ENCODE measurements at places on chromosomes 13 and 19.

- DNase-seq = no peak
Measured at GRCh38 chr13:55783841-55784240, 1356.9 kb upstream of the PRR20A start.

DNA sequence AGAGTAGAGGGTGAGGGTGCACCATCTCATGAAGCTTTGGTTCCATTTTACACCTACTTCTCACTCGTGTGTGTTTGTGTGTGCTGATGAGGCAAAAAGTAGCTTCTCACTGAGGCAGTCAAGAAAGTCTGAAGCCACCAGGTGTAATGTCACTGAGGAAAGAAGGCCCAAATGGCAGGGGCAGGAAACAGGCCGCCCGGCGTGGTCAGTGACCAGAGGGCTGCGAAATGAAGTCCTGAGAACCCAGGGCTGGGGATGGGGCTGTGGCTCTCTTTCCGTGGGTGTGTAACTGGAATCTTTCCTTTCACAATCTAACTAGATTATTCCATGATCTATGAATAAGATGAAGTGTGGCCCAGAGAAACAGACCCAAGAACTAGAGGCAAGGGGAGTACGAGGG, 25.5 kb upstream of the TFDP1 start:
- no peak for DNase-seq

- no peak for DNase-seq
Measured at GRCh38 chr13:114230117-114230516, 4.6 kb upstream of the CDC16 start.

DNA sequence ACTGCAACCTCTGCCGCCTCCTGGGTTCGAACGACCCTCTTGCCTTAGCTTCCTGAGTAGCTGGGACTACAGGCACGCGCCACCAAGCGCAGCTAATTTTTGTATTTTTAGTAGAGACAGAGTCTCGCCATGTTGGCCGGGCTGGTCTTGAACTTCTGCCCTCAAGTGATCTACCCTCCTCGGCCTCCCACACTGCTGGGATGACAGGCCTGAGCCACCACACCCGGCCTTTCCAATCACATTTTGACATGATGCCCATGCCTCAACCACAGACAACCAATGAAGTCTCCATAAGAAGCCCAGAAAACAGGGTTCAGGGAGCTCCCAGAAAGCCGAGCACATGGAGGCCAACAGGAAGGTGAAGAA, 11.7 kb downstream of the RAB20 start:
- DNase-seq = no peak

- no peak for DNase-seq
Measured at GRCh38 chr19:50465986-50466705, 10.2 kb upstream of the EMC10 start.

DNA sequence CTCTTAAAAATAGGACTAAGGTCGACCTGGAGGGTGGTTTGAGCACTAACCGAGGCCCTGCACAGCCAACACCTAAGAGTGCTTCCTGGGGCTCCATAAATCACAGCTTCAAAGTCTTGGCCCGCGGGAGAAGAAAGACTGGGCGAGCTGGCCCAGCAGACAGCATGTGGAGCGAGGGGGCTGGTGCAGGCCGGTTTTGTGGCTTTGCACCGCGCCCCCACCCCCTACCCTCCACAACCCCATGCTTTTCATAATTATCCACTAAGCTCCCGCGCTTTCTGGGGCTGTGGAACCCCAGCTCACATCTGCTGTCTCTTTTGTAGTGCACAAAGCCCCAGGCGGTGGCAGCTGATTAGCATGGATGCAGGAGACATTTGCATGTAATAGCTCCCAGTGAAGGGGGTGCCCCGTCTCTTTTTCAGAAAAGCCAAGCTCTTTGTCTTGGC, 17.1 kb downstream of the CARM1 start:
- DNase-seq = no peak

GRCh38 chr13:34749046-34749445, 193.0 kb upstream of the NBEA start:
- DNase-seq = no peak

GRCh38 chr13:23558675-23559536, 11.3 kb upstream of the TNFRSF19 start:
- no peak for DNase-seq

Measured in stimulated activated CD8-positive, alpha-beta memory T cell treated with anti-CD3 and anti-CD28 coated beads, Interleukin-4, amount 100 ng/mL, for 1 hour (primary cell).